ENCODE measurements at places on chromosomes 3 and 15. TPM values are rescaled to one million over a fixed set of nuclear protein-coding genes. Genes with fewer than 3 reads are reported as not detected.
A peak's percentile ranks its signal among the peaks of the same experiment; 100 is the strongest.

SPINK8 gene
- total RNA-seq = not detected

COL7A1 gene
- 5.2 TPM for total RNA-seq

SLC22A13 gene
- total RNA-seq = 0.63 TPM

PLAAT1 gene
- total RNA-seq = 1.5 TPM

RBP2 gene
- 28.0 TPM for total RNA-seq

TNFAIP8L3 gene
- total RNA-seq = 0.30 TPM

MB21D2 gene
- 10.6 TPM for total RNA-seq

LTF gene
- not detected for total RNA-seq

NOX5 gene
- not detected for total RNA-seq

PLS1 gene
- 23.6 TPM for total RNA-seq

PRSS50 gene
- total RNA-seq = not detected

GRCh38 chr3:107855710-107856109, 235.1 kb downstream of the CD47 start:
- peak; percentile 18 for DNase-seq

- no peak for DNase-seq
Measured at GRCh38 chr3:72535772-72536171, 312.5 kb downstream of the SHQ1 start.

- no peak for DNase-seq
Measured at GRCh38 chr3:47019201-47019600, 39.7 kb downstream of the NBEAL2 start.

GRCh38 chr3:55269096-55269495, 218.0 kb downstream of the WNT5A start:
- no peak for DNase-seq

- peak; percentile 45 for DNase-seq
Measured at GRCh38 chr3:31567036-31567435, 34.3 kb downstream of the STT3B start.

DNA sequence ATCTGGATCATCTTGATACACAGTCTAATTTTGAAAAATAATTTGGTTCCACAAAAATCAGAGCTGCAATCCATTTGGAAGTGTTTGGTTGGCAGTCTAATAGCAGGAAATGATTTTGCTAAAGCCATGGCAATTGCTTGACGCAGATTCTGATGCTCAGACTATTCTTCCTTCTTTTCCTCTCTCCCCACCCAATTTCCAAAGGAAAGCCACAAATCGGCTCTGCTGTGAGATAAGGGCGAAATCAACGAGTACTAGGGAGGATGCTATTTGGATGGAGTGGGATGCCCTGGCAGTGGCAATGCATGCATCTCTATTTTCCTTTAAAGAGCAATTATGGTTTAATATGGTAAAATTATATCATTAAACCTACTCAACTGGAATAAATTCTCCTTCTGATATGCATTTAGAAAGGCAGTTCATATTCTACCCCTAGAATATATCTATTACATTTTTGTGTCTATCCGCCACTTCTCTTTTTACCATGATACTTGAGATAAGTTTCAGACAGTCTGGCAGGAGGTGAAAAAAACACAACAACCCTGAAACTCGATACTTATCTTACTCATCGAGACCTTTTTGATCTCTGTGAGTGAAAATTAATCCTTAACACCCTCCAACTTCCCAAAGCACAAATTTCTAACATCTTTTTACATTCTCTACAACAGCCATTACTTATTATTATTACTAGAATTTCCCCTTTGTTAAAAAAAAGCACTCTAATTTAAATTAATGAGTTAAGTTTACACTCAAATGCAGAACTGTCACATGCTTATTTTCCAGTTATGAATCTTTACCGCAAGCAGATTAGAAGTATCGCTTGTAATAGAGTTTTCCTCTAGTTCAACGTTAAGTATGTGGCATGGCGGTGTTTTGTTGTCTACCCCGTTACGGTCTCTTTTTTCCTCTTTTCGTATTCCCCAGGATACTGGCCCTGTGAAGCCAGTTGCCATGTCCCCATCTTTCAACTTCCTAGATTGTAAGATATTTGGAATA, 433.3 kb downstream of the FOXP1 start:
- DNase-seq = no peak

DNA sequence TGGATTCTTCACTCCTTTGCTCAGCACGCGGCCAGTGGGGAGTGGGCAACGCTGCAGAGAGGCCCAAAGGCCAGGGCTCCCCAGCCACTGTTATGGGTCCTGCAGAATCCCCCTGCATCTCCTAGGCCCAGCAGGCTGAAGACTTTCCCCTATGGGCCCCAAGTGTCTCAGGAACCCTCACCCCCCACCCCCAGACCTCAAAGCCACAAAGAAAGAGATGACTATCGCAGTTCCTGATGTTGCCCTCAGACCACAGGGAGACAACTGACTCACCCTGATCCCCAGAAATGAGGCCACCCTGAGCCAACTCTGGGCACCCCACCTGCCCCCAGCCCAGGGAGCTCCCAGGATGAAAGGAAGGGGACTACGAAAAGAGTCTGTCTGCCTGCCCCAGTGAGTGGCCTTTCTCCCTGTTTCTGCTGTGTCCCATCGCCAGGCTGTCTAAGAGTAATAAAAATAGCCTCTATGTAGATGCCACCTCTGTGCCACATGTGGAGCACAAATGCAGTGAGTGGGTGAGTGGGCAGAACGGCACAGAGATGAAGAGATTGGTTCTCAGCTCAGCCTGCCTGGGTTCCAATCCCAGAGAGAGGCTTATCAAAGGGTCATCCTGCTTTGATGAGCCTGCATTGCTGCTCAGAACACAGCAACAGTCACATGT, 283.0 kb downstream of the UACA start:
- no peak for DNase-seq

- no peak for DNase-seq
Measured at GRCh38 chr3:42660898-42661297, 7.4 kb downstream of the ZBTB47 start.

GRCh38 chr3:170352936-170353335, 4.6 kb upstream of the SKIL start:
- no peak for DNase-seq

DNA sequence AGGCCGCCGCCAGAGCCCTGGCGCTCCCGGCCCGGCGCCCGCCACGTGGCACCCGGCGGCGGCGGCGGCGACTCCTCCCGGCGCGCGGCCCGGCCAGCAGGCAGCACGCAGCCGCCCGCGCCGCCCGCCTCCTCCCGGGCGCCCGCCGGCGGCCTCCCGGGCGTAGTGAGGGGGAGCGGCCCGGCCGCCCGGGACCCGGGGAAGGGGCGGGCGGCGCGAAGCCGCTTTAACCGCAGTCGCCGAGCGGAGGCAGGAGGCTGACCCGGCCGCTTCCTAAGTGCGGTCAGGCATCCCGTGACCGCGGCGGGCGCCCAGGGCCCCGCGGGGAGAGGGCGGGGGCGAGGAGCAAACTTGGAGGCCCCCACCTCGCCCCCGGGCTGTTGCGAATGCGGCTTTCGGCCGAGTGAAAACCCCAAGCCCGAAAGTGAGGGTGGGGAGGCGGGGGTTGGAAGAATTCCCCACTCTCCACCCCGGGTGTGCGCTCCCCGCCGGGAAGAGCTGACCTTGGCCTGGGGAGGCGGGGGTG, 1.7 kb upstream of the HES1 start:
- DNase-seq = peak; percentile 92

GRCh38 chr3:86073799-86074198, 917.1 kb downstream of the VGLL3 start:
- DNase-seq = no peak

- DNase-seq = no peak
Measured at GRCh38 chr3:133776794-133777438, 28.7 kb upstream of the SRPRB start.

- DNase-seq = no peak
Measured at GRCh38 chr15:45443645-45444044, 65.3 kb upstream of the GATM start.

DNA sequence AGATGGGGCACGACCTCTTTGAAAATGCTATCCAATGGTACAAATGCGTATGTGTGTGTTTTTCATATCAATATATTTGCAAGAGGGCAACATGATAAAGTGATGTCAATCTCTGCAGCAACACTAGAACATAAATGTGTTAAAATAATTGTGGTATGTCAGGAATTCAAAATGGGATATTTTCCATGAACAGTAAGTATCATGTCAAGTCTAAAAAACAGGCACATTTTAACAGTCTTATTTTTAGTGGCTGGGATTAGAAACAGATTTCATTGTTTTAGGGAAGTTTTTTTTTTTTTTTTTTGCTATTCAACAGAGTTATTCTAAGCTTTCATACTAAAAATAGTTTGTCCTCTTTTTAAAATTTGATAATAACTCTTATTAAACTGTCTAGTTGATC, 209.8 kb downstream of the GAP43 start:
- DNase-seq = no peak

DNA sequence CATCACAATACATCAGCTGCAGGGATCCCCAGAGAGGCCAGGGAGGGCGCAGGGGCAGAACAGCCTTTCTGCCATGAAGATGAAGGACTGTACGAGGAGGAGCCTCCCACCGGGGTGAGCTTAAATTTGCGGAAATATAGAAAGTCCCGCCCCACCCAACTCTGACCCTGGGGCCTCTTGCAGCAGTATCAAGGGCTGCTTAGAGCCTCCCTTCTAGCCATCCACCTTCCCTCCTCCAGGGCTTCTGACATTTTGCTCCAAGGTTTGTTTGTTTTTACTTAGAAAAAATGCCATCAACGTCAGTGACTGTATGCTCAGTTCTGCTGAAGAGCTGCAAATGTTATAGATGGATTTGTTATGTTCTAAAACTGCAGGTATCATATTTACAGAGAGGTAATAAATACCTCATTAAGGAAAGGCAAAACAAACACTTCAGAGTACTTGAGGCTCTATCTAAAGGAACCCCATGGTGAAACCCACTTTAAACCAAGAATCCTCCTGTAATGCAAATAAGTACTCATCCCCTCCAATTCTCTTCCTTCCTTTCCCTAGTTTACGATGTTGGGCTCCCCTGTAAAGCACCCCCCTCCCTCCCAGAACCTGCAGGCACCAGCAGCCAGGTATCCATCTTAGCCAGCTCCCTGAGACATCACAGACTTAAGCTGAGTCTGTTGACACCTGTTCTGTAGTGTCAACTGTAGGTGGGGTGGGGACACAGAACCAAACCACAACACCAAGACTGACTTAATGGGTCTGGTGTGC, 30.5 kb downstream of the RFTN1 start:
- DNase-seq = peak; percentile 55

GRCh38 chr15:56978898-56979662, 60.6 kb downstream of the TCF12 start:
- DNase-seq = no peak

DNA sequence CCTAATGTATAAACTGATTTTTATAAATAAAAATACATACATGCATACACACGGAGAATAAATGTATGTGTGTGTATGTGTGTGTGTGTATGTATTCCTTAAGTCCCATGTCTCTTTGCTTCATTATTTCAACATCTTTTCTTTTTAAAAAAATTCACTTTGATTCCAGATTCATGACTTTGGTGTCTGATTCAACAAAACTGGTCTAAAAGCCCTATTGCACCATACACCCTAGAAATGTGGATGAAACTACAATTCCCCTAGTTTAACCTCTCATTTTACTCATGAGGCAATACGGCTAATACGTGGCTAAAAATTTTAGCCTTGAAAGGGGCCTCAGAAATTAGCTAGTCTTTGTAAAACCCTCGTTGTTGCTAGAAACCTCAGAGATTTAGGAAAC, 228.1 kb downstream of the ADAMTS9 start:
- no peak for DNase-seq

GRCh38 chr3:138950006-138950644, 3.1 kb downstream of the FOXL2NB start:
- DNase-seq = no peak

- no peak for DNase-seq
Measured at GRCh38 chr3:50238549-50239026, 2.6 kb downstream of the GNAI2 start.

GRCh38 chr3:106485802-106486201, 617.0 kb upstream of the CBLB start:
- DNase-seq = no peak

DNA sequence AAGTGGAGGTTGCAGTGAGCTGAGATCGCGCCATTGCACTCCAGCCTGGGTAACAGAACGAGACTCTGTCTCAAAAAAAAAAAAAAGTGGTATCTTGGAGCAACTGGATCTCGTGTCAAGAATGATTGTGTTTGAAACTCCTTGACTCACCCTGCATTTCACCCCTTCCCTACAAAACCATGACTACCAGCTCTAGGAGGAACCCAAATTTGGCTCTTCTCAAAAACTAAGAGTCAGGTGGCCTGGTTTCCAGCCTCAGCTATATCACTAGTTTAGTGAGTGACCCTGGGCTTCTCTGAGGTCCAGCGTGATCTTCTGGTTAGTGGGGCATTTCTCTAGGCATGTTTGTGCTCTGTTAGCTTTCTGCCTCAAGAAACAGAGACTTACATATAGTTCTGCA, 222.1 kb downstream of the FAM43A start:
- no peak for DNase-seq

DNA sequence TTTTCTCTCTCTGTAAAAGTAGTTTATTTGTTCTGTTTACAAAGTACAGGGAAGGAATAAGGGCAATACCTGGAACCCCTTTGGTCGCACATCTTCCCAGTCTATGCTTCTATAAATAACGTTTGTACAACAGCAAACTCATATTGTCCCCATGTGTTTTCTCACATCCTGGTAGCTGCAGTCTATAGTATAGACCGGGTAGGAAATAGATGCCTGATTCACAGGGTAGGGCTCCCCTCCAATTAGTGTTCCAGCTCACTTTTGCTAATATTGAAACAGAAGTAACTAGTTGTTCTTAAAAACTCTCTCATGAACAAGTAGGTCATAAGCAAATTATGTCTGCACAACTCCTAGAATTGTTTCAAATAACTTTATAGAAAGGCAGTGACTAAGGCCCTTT, 17.7 kb downstream of the ATG7 start:
- DNase-seq = no peak
